ENCODE measurements at places on chromosomes 7 and 10. TPM values are rescaled to one million over a fixed set of nuclear protein-coding genes. Genes with fewer than 3 reads are reported as not detected.

The GLI3 gene
- 3.9 TPM for total RNA-seq

The AGR2 gene
- total RNA-seq: not detected

The SUGCT gene
- 1.2 TPM for total RNA-seq

The CPED1 gene
- total RNA-seq: 23.9 TPM

The ACSM6 gene
- total RNA-seq: not detected

The PSD gene
- total RNA-seq: under 0.01 TPM

The SND1 gene
- total RNA-seq: 159 TPM

The LIPK gene
- not detected for total RNA-seq

The ABCB1 gene
- total RNA-seq: 4.1 TPM

Data from epithelial cell of umbilical artery (primary cell).